Kidney (tissue), 22 donors: ENCODE measurements at places on chromosomes 6 and 20. TPM values are rescaled to one million over a fixed set of nuclear protein-coding genes. Genes with fewer than 3 reads are reported as not detected.

SLC22A7 gene
- total RNA-seq: 2.0 TPM

CASS4 gene
- 3.0 TPM for total RNA-seq

PERP gene
- 48.1 TPM for total RNA-seq

PNLDC1 gene
- not detected for total RNA-seq

GJA10 gene
- not detected for total RNA-seq

PROCR gene
- 24.5 TPM for total RNA-seq

HRH3 gene
- not detected for total RNA-seq

RAET1G gene
- total RNA-seq: 0.41 TPM

TNFRSF6B gene
- total RNA-seq: 64.5 TPM

SGK2 gene
- total RNA-seq: 42.9 TPM

SUPT3H gene
- total RNA-seq: 10.1 TPM

LRRC73 gene
- total RNA-seq: 1.5 TPM

SAPCD1 gene
- total RNA-seq: 6.5 TPM

GABRR1 gene
- not detected for total RNA-seq

PDE7B gene
- total RNA-seq: 15.4 TPM

PRR18 gene
- 0.19 TPM for total RNA-seq

COQ3 gene
- 8.1 TPM for total RNA-seq

PACRG gene
- 7.4 TPM for total RNA-seq

OR2H1 gene
- not detected for total RNA-seq

PRICKLE4 gene
- total RNA-seq: 6.5 TPM

RMND1 gene
- total RNA-seq: 18.3 TPM

DOK5 gene
- 5.4 TPM for total RNA-seq

BEND3 gene
- total RNA-seq: 3.6 TPM

MYO6 gene
- total RNA-seq: 114 TPM

SIRPB1 gene
- total RNA-seq: 8.2 TPM

SPACA1 gene
- total RNA-seq: not detected

CDSN gene
- 0.13 TPM for total RNA-seq
